ENCODE measurements at places on chromosomes 7 and 10.
A peak's percentile ranks its signal among the peaks of the same experiment; 100 is the strongest.

DNA sequence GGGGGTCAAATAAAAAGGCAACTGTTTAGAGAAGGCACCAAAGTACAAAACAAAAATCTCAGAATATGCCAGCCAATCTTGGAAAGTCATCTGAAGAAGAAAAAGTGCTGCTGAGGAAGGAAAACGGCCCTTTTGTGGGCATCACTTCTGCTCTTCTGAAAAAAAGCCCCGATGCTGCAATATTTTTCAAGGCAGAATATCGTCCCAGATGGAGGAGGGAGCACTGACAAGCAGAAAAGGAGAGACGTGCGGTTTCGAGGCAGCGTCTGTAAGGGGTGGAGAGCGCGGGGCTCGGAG is 959 bp upstream of the ATRNL1 start:
- no peak for DNase-seq

- DNase-seq: no peak
Measured at GRCh38 chr10:11017000-11017569, 587 bp upstream of the CELF2 start.

- no peak for DNase-seq
Measured at GRCh38 chr10:126439942-126440341, 51.7 kb upstream of the ADAM12 start.

DNA sequence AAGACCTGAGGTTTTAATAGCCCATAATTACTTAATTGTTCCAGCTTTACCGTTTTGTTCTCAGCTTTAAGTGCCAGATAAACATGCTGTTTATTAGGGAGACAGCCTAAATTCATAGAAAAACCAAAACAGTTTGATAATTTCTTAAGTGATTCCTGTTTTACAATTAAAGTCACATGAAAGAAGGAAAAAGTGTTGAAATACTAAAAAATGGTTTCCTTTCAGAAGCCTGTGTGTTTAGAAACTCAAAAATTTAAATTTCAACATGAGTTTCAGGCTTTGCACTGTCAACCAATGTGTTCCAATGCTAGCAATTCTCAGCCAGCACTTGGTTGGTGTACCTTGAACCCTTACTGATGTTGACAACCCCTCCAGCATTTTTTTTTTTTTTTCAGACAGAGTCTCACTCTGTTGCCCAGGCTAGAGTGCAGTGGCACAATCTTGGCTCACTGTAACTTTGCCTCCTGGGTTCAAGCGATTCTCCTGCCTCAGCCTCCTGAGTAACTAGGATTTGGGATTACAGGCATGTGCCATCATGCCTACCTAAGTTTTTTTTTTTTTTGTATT is 135.3 kb downstream of the ICA1 start:
- DNase-seq: no peak

GRCh38 chr10:49313501-49314070 is 14.6 kb downstream of the C10orf71 start:
- no peak for DNase-seq

- no peak for DNase-seq
Measured at GRCh38 chr7:39808796-39809481, 141.1 kb upstream of the CDK13 start.

GRCh38 chr10:31242902-31243301 is 76.1 kb upstream of the ZEB1 start:
- DNase-seq: peak; percentile 30

- no peak for DNase-seq
Measured at GRCh38 chr7:52944921-52945320, 90.5 kb upstream of the POM121L12 start.

GRCh38 chr7:15764010-15764409 is 77.5 kb upstream of the MEOX2 start:
- DNase-seq: no peak

- no peak for DNase-seq
Measured at GRCh38 chr7:16130111-16131110, 290.9 kb downstream of the CRPPA start.

DNA sequence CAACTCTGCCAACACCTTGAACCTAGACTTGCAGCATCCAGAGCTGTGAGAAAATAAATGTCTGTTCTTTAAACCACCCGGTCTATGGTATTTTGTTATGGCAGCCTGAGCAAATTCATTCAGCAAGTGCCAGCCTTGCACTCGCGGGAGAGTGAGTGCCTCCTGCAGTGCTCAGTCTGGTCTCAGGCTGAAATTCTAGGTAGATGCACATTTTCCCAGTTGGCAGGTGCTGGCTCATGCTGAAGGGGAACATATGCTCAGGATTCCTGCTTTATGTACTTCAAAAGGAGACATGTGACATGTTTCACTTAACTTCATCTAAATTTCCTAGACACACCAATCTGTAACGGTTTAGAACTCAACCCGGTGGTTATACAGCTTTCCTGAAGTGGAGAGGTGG is 170.8 kb downstream of the MGMT start:
- no peak for DNase-seq

GRCh38 chr10:113169853-113170460 is 219.9 kb downstream of the TCF7L2 start:
- DNase-seq: peak; percentile 3

- DNase-seq: no peak
Measured at GRCh38 chr7:47218378-47219176, 363.3 kb downstream of the TNS3 start.

DNA sequence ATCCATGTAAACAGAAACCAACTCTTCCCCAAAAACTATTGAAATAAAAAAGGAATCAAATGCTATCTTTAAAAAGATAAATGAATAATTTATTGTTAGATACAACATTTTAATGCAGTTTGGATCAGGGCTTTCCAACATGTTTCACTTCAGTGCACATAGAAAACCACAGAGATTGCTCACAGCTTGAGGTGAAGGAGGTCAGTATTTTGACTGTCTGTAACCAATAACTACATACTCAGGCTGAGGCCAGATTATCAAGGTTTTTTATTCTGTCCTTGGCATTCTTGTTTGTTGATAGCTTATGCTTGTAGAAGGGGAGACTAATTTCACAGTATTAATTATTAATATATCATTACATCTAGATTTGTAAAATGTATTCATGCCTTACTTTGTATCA is 195.5 kb downstream of the PRKG1 start:
- DNase-seq: no peak

GRCh38 chr7:90917539-90917938 is 321.4 kb downstream of the CDK14 start:
- no peak for DNase-seq

GRCh38 chr7:30924624-30925023 is 13.0 kb downstream of the AQP1 start:
- no peak for DNase-seq

DNA sequence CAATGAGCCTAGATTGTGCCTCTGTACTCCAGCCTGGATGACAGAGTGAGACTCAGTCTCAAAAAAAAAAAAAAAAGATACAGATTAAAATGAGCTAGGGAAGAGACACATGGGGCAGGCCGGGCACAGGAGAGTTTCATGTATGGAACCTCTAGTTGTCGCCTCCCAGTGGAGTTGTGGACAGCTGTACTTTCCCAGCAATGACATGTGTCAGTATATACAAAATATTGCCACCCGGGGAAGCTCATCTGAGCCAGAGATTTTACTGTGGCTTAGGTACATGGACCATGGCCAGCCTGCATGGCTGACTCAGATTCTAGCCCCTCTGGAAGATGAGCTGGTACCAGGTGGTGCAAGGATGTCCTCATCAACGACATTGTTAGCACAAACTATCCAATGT is 87.4 kb downstream of the COL26A1 start:
- no peak for DNase-seq

GRCh38 chr7:2527505-2528467 is 8.2 kb downstream of the LFNG start:
- DNase-seq: no peak

GRCh38 chr7:46444256-46444655 is 523.2 kb upstream of the IGFBP3 start:
- no peak for DNase-seq

DNA sequence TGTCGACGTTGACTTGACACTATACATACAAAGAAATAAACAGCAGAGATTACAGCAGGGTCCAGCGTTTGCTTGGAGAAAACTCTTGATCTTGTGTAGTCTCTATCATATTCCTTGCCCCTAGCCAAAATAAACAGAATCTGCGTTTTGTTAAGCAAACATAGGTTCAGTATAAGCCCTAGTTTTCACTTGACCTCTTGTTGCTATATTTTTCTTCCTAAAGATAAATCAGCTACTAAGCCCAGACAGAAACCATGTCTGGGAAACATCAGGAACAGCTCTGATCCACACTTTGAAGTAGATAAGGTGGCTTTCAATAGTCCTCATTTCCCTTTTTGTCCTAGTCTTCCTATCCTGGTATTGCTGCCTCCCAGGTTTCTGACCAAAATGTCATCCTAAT is 328.2 kb upstream of the MAGI2 start:
- no peak for DNase-seq

DNA sequence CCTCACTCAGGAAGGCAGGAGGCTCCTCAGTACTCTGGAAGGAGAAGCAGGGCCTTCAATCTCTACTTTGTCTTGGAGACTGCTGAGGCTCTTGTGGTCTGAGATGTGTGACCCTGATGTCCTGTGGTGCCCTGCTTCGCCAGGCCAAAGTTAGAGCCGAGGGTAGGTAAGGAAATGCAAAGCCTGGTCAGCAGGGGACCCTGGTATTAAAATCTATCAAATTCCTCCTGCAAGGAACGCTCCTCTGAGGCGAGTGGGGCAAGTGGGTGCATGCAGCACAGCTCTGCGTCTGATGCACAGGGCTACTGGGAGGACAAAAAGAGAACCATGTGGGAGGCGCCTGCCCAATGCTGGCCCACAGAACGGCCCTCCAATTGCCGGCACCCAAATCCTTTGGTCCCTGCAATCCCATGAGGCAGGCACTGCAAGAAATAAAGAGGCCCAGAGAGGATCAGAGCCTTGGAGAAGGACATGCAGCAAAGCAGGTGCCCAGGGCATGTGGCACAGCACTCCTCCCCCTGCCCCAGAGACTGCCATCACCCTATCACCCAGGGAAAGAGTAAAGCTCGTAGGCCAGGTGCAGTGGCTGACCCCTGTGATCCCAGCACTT is 23.1 kb upstream of the ZMIZ1 start:
- DNase-seq: no peak

GRCh38 chr10:21145751-21146435 is 248.8 kb upstream of the NEBL start:
- DNase-seq: no peak

DNA sequence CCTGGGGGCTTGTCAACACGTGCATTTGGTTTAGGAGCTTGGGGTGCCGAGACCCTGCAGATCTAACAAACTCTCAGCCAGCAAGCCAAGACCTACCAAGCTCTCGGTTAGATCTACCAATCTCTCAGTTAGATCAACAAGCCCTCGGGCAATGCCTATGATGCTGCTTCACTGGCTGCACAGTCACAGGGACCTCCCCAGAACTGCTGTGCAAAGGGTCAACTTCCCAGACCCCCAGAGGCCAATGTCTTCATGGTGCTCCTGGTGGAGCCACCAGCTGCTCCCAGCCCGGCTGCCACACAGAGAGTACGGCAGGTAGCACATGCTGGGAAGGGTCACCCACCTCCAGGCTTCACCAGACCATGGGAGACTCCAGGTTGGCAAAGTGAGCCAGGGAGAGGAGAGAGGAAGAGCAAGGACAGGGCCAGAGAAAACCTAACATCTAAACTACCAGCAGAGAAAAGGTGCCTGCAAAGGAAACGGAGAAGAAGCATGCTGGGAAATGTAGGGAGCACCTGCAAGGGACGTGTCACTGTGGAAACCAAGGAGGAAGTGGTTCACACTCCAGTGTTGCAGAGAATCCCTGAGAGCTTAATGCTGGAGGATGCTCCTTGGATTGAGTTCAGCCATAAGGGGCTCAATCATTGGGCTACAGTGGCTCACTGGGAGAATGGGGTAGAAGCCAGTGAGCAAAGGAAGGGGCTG is 51.5 kb upstream of the GDF10 start:
- DNase-seq: no peak

- no peak for DNase-seq
Measured at GRCh38 chr7:55018361-55019190, at the start of gene EGFR. Gene EGFR (plus strand): TSS chr7:55019017. CDS start chr7:55019278, 261 bp downstream.

DNA sequence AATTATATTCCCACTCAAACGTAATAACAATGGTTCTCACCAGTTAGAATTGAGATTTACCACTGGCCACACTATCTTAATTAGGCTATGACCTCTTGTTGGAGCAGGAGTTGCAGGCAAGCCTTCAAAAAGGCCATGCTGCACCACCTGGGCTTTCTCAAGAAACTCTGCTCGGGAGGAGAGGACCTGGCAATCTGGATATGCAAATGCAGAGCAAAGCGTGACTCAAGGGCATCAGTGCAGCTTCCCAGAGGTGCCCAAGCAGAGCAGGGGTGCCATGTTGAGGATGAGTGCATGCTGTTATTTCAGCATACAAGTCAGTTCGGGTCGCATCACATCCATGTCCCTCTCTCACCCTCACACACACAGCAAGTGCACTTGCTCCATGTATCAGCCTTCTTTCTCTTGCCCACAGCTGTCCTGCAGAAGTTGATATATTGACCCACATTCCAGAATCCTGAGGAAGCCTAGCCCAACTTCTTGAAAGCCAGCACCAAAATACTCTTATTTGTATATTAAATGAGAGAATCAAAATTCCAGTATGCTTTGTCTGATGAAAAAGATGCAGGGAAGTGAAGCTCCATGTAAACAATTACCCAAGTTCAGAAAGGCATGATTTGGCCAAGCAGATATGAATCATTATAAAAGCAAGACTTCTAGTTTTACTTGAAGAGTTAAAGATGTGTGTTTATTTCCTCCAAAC is 55.7 kb upstream of the IL6 start:
- DNase-seq: no peak

DNA sequence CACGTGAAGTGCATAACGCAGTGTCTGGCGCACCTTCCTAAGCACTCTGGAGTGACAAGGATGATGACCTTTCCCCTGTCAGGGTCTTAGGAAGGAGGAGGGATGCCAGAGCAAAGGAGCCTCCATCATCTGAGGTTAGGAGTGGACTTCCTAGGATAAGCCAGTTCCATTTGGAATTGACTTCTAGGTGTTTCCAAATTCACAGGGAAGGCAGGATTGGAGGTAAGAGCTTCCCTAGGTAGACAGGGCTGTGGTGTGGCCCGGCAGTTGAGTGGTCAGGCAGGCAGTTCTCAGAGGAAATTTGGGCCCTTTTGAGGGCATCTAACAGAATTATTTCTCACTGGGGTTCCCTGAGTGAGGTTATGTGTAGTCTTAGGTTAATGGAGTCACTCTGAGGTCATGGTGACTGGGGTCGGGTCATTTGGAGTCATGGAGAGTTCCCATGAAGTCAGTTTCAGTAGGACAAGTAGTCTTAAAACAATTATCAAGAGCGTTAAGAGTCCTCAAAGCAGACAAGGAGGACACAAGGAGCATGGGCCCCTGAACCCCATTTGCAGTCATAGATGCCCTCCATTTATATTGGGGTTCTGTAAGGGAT is 8.2 kb downstream of the PPIF start:
- DNase-seq: no peak

DNA sequence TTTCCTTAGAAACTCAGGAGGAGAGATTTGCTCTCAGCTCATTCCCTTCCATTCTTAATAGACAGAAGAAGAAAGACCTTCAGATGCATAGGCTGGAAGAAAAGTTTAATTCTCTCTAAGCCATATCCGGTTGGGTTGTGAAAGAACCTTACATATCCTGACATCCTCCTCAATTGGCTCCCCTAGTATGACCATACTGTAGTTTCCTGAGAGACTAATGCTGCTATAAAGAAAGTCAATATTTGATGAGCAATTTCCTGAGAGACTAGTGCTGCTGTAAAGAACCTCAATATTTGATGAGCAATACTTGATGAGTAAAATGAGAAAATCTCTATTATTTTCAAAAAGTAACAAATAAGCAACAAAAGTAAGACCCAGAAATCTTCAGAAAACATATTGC is 888.5 kb upstream of the SORCS1 start:
- no peak for DNase-seq

GRCh38 chr7:84904561-84904960 is 282.3 kb downstream of the SEMA3D start:
- DNase-seq: no peak
